Right cardiac atrium (tissue), 5 donors: ENCODE measurements at places on chromosomes 2 and 18. TPM values are rescaled to one million over a fixed set of nuclear protein-coding genes. Genes with fewer than 3 reads are reported as not detected.

GRCh38 chr2:214014551-214015220 is 396.2 kb upstream of the VWC2L start:
- no peak for DNase-seq

- DNase-seq, result no peak
These were observed 247.5 kb downstream of the NBAS start for GRCh38 chr2:15313657-15314056.

GRCh38 chr2:26840937-26841610 is 6.9 kb upstream of the DPYSL5 start:
- no peak for DNase-seq

DNA sequence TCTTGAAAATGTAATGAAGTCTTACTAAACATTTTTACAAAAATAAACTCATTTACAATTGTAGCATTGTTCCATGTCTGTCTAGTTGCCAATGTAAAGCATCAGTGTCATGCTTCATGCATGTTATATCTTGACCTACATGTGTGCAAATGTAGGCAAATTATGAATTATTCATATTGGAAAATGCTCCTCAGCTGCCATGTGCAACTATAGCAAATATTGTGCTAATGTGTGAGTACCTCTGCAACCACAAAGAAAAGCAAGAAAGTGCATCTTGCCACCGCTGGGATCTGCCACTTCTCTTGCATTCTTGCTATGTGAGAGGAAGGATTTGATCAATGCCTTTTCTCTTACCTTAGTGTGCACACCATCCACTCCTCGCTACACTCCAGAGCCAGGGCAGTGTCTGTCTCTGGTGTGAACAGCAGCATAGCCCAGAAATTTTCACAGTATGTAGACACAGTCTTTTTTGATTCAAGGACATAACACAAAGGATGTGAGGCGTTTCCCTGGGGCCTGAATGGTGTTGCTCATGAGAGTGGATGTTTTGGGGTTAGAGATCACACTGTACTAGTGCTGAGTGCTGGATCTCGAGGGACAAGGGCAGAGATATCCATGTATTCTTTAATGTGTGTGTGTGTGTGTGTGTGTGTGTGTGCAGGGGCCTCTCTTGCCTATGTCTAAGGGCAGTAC is 47.6 kb upstream of the HAAO start:
- peak; percentile 66 for DNase-seq

SLC38A11 gene
- 0.17 TPM for total RNA-seq

DES gene
- total RNA-seq, result 7,466 TPM

CNDP1 gene
- total RNA-seq, result not detected

TMEM178A gene
- total RNA-seq, result 6.0 TPM

FHL2 gene
- total RNA-seq, result 423 TPM

KIF5C gene
- total RNA-seq, result 2.1 TPM

EVX2 gene
- total RNA-seq, result not detected
